ENCODE measurements at places on chromosomes 16 and 17.

GRCh38 chr16:86604436-86605193, 26.3 kb downstream of the FOXL1 start:
- no peak for DNase-seq

DNA sequence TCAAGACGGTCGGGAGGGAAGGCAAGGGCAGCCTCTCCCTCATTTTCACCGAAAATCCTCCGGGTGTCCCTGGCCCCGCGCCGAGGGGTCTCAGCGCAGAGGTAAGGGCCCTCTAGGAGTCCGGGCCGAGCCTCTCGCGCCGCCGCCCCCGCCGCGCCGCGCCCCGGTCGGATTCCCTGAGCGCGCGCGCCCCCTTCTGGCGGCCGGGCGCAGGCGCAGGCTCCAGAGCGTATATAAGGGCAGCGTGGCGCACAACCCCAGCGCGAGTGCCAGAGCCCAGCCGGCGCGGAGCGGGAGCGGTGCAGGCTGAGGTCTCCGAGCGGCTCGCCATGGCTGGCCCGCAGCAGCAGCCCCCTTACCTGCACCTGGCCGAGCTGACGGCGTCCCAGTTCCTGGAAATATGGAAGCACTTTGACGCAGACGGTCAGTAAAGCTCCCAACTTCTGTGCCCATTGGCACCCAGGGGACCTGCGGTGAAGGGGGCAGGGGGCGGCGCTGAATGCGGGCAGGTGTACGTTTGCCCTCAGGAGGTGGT, at the start of gene CALB2:
Gene CALB2, plus strand, starts transcription at position 260 of the 535 bp plus-strand sequence. Its CDS starts 70 bp downstream, at position 330.
- no peak for DNase-seq

DNA sequence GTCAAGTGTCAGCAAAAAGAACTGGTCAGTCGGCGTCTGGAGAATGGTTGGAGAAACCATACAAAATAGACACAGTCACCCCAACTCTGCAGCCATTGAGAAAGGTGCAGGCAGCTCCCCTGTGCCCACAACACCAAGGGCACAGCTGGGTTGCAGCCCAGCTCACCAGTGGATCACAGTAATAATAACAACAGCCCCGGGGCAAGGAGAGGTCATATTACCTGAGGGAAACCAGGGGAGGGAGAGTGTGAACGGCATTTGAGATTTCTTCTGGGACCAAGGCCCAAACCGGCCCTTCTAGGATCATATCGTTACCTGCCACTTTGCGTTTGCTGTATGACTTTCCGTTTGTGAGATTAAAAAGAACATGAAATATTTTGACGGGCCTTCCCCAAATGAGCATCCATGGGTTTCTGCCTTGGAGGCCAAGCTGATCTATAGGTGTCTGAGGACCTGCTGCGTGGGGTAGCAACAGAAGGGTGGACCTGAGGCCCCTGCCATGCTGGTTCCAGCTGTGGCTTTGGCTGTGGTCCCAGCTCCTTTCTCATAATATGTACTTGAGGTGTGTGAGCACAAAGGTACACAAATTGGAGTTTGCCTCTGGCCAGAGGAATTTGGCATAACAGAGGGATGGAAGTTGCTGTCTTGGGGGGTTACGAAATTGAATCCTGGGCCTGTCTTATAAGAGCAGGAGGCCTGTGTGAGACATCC, 154.6 kb downstream of the CMIP start:
- DNase-seq = no peak

DNA sequence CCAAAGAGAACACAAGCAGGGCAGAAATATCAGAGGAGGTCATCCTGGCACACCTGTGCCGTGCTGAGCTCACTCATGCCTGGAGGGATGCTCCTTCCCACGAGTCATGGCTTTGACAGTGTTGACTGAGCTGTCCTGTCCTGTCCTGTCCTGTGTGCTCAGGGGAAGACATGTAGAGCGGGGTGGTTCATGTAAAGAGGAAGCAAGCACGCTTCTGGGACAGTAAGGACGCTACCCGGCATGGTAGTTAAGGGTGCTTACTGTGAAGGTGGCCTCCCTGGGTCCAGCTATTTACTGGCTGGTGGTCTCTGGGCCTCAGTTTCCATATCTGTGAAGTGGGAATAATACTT, 398 bp downstream of the LGALS9 start:
- DNase-seq = no peak

GRCh38 chr17:17347956-17348871, 45.0 kb downstream of the NT5M start:
- no peak for DNase-seq

GRCh38 chr16:87132361-87133014, 184.7 kb downstream of the C16orf95 start:
- peak; percentile 75 for DNase-seq

DNA sequence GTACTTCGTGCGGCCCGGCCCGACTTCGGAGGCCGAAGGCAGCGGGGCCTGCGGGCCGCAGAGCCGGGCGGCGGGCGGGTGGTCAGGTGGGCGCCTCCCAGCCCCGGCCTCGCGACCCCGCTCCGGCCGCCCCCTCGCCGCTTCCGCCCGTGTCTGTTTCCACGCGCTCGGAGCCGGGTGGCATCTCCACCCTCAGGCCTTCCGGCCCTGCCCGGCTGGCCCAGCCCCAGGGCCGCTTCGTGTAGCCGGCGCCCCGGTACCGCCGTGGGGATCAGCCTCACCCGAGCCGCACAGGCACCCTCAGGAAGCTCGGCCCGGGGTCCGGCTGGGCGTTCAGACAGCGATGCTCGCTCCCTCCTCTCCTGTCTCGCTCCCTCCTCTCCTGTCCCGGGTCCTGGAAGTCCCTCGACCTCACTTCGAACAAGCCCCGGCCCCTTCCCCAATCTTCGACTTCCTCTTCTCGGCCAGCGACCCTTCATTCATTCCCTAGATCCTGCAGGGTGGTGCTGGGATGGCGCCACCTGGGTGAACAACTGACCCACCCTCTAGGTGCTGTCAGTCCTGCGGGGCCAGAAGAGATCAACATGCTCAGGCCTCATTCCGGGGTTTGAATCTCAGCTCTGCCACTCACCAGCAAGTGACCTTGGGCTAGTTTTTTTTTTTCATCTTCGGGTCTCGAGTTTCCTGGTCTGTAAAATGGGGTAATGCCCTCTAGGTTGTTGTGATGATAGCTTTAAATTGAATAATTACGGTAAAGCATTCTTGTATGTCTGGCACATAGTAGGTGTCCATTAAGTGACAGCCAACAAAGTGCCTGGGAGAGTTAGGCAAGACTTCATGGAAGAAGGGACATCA, 610 bp downstream of the VPS4A start:
- no peak for DNase-seq

DNA sequence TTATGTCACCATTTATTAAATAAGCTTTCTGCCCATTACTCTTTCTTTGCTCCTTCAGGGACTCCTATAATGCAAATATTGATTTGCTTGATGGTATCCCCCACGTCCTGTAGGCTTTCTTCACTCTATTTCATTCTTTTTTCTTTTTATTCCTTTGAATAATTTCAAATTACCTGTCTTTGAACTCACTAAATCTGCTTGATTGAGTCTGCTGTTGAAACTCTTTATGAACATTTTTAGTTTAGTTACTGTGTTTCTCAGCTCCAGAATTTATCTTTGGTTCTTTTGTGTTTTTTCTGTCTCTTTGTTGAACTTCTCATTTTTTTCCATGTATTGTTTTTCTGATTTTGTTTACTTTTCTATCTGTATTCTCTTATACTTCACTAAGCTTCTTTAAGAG, 254.4 kb upstream of the CCL2 start:
- no peak for DNase-seq

DNA sequence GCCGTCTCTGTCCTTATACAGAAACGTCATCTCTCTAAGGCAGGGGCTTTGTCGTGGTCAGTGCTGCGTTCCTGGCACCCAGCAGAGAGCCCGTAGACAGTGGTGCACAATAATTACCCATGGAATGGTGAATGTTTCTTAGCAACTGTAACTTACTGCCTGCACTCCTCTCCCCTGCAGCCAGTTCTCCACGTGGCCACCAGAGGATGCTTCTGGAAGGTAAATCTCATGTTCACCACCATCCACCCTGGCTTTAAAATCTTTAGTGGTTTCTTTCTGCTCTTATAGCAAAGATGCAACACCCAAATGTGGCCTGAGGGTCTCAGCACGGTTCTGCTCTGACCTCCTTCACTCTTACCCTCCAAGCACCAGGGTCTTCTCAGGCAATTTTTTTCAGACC, 150.8 kb downstream of the GRIN2A start:
- DNase-seq = no peak

DNA sequence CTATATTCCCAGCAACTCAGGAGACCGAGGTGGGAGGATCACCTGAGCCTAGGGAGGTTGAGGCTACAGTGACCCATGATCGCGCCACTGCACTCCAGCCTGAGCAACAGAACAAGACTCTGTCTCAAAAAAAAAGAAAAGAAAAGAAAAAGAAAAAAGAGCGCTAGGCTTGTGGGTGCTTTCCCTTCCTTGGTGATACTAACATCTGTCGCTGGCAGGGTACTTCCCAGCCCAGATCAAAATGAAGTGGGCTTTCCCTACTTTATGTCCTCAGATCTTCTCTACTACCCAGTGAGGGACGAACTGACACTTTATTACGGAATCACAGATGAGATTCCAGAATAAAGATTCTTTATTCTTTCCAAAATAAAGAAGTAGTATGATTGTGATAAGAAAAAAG, 103.8 kb upstream of the NOL11 start:
- DNase-seq = no peak

DNA sequence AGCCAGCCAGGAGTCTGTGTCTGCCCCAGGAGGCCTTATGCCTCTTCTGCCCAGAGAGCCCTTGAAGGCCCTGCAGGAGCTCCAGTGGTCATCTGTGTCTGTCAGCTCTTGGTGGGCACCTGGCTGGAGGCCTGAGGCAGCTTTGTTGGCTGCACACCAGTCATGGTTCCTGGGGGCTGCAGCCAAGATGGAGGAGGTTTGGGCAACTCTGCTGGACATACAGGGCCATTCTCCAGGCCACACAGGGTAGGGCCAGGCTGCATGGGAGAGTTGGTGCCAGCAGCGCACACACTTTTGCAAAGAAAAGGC, 29.4 kb downstream of the B9D1 start:
- DNase-seq = no peak

DNA sequence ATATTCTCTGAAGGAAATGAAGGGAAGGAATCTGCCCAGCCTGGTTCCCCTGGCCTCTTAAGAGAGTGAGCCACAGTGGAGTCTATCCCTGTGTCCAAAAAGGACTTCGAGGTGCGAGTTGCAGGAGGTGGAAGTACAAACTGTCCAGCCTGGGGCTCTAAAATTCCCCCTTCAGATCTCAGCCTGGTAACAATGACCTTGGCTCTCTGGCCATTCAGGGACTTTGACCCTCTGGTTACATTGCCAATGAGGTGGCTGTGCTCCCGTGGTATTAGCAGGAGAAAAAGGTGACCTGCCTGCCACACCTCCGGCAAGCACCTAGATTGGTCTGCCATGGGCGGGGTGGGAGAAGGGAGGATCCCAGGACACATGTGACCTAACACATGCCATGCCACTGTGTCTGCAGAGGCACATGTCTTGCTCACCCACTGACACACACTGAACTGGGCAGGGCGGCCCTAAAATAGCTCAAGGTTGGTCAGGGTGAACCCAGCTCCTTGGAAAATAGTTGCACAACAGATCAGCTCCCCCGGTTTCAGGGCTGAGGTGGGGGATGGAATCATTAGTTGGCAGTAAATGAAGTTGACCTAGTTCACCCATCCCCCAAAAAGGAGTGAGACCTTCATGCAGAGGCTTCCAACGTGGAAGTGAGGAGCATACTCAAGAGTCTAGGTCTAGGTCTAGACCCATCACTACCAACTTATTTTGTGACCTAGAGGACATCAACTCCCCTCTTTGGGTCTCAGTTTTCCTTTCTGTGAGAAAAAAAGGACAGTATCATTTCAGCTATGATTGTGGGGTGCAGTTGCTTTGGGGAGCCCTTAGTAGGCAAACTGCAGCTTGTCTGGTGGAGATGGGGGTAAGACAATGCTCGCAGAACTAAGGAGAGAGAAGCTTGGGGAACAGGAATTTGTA, 2.2 kb downstream of the NR1D1 start:
- DNase-seq = no peak

- no peak for DNase-seq
Observed at GRCh38 chr17:56350592-56350991, 197.3 kb downstream of the ANKFN1 start.

GRCh38 chr16:5430598-5430997, 333.0 kb upstream of the EEF2KMT start:
- DNase-seq = no peak

- DNase-seq = no peak
Observed at GRCh38 chr16:70438585-70438968, 323 bp downstream of the ST3GAL2 start.

- no peak for DNase-seq
Observed at GRCh38 chr17:80881306-80881705, 110.3 kb upstream of the CHMP6 start.

- no peak for DNase-seq
Observed at GRCh38 chr17:1715803-1716075, 5.6 kb upstream of the TLCD2 start.

GRCh38 chr17:45784293-45784740, at the start of gene CRHR1:
CRHR1 (plus strand) TSS chr17:45784320; CDS start chr17:45784545, 225 bp downstream.
- DNase-seq = no peak

DNA sequence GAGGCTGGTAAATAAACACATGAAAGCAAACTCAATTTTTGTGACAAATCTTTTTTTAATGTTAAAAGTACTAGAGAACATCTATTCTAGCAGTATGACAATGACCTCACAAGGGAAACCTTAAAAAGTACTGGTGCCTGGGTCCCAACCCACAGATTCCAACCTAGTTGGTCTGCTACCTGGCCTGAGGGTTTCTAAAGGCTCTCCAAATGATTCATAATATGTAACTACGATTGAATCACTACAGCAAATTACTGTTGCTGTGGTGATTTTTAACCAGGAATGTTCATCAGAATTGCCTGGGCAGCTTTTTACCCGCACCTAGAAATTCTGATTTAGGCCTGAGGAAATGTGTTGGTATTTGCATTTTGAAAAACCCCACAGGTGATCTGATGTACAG, 26.1 kb downstream of the CDR2 start:
- DNase-seq = no peak

DNA sequence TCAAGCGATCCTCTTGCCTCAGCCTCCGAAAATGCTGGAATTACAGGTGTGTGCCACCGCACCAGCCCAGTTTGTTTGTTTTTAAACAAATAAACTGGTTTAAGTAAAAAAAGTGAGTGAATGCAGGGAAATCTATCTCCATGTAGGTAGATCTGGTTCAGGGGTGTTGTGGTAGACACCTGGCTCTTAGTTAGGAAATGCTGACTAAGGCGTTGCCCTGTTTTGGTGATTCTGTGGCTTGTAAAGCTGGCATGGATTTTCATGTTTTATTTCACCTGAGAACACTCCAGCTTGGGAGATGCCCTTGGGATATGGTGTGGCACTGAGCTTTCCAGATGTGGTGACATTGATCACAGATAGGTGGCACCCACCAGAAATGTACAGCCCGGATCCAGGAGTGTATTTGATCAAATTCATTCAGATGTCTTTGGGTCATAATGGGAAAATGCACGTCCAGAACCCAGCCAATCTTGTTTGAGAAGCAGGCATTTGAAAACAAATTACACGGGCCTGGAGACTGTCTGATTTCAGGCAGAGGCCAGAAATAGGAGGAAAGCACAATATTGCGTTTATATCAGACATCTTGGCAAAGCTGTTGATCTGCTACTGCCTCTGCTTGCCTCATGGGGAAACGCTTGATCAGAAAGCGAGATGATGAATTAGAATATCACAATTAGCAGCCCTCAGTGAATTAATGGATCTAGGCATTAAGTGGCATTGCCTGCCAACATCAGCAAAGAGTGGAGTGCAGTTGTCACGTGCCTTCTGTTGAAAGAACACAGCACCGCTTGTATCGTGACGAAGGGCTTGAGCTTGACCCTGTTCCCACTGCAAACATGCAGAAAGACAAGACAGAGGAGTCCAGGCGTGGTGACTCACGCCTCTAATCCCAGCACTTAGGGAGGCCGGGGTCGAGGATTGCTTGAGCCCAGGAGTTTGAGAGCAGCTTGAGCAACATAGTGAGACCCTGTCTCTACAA, 7.3 kb upstream of the IL34 start:
- peak; percentile 73 for DNase-seq

GRCh38 chr16:61681673-61682072, 354.6 kb downstream of the CDH8 start:
- DNase-seq = no peak
